ENCODE measurements at places on chromosomes 11 and 22. TPM values are rescaled to one million over a fixed set of nuclear protein-coding genes. Genes with fewer than 3 reads are reported as not detected.

The CLDN5 gene
- 104 TPM for total RNA-seq

The IFITM2 gene
- total RNA-seq = 39.7 TPM

The DDIAS gene
- total RNA-seq = 2.1 TPM

The PGA3 gene
- total RNA-seq = not detected

The LMNTD2 gene
- not detected for total RNA-seq

The ENTHD1 gene
- total RNA-seq = not detected

The OR5A1 gene
- not detected for total RNA-seq

The OR2AT4 gene
- not detected for total RNA-seq

The JHY gene
- 0.20 TPM for total RNA-seq

The HEPHL1 gene
- total RNA-seq = not detected

The L3MBTL2 gene
- 12.0 TPM for total RNA-seq

The MAJIN gene
- total RNA-seq = not detected

The SEPTIN5 gene
- 15.0 TPM for total RNA-seq

The INS gene
- total RNA-seq = not detected

The CEP164 gene
- 4.7 TPM for total RNA-seq

The MEI1 gene
- 0.29 TPM for total RNA-seq

The SMC1B gene
- not detected for total RNA-seq

All from gastrocnemius medialis (tissue), 4 donors.